ENCODE measurements at places on chromosomes 16 and 17. TPM values are rescaled to one million over a fixed set of nuclear protein-coding genes. Genes with fewer than 3 reads are reported as not detected.

Gene PTX4
- not detected for total RNA-seq

DNA sequence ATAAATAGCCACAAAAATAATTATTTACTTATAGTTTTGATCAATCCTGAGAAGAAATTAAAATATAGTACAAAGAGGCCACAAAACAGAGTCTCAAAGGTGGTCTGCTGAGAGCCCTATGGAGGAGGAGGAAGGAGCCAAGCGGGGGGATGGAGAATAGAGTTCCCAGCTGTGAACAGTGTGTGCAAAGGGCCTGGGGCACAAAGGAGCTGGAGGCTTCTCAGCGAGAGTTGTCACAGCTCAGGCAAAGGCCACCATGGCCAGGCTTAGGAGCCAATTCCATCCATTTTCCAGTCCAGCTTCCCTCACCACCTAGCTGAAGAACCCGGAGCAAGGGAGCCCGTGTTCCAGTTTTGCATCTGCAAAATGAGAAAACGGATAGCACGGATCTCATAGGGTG is 5.4 kb upstream of the ZNF423 start:
- no peak for DNase-seq

Gene PKD1
- total RNA-seq = 63.9 TPM

Gene TBX21
- total RNA-seq = 0.72 TPM

GRCh38 chr17:81009136-81009535 is 17.5 kb downstream of the CHMP6 start:
- DNase-seq = peak; percentile 22

- DNase-seq = no peak
Measured at GRCh38 chr17:9755083-9755482, 36.3 kb downstream of the DHRS7C start.

DNA sequence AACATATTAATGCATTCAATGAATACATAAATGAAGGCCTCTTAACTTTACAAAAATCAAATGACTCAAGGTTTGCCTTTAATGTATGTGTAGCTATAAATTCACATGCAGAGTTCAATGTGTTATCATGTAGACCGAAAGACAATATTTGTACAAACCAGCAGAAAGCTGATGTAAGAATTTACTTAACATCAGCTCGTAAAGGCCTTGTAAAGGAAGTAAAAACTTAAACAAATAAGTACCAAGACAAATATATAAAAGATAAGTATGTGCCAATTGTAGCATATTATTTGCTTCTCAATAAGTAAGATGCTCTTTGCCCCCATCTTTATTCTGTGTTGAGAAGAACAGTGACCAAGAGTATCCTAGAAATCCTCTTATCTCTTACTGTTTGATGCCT is 105.7 kb downstream of the SYCE1L start:
- DNase-seq = no peak

GRCh38 chr16:12096157-12096777 is 119.7 kb downstream of the SNX29 start:
- DNase-seq = no peak

Gene YBX2
- 37.8 TPM for total RNA-seq

Gene HP
- 0.51 TPM for total RNA-seq

- no peak for DNase-seq
Measured at GRCh38 chr17:57532556-57532955, 212.5 kb downstream of the CCDC182 start.

GRCh38 chr16:30609002-30609925 is 925 bp downstream of the ZNF689 start:
- DNase-seq = peak; percentile 57

DNA sequence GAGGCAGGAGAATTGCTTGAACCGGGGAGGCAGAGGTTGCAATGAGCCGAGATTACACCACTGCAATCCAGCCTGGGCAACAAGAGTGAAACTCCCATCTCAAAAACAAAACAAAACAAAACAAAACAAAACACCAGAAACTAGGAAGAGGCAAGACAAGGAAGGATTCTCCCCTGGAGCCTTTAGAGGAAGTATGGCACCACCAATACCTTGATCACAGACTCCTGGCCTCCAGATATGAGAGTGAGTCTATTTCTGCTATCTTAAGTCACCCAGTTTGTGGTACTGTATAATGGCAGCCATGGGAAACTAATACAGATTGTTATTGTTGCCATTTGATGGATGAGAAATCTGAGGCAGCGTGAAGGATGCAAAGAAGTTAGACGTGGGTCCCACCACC is 14.6 kb upstream of the CPPED1 start:
- DNase-seq = no peak

- DNase-seq = no peak
Measured at GRCh38 chr16:22147853-22148252, 14.5 kb upstream of the SDR42E2 start.

DNA sequence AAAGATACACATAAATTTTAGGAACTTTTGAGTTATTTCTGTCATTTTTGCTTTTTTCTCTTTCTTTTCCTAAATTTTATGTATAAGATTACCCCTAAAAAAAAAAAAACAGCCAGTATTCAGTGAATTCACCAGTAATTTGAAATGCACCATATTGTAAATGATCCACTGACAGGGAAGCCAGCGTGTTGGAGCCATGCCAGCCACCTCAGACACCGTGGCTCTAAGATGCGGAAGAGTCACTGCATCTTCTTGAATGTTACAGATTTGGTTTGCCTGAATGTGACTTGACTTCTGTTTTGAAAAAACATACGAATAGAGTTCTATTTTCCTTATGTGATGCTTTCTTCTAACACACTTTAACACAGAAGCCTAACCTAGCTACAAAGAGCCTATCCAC is 37.4 kb downstream of the CLUAP1 start:
- DNase-seq = no peak
